ENCODE measurements at places on chromosomes 16 and 17. TPM values are rescaled to one million over a fixed set of nuclear protein-coding genes. Genes with fewer than 3 reads are reported as not detected.

ZSCAN10 gene
- total RNA-seq = 0.38 TPM

ZFP3 gene
- total RNA-seq = not detected

TBX4 gene
- 0.20 TPM for total RNA-seq

KRT40 gene
- total RNA-seq = not detected

C1QTNF1 gene
- total RNA-seq = 0.22 TPM

NDUFAB1 gene
- 207 TPM for total RNA-seq

GNAO1 gene
- total RNA-seq = 0.17 TPM

TP53TG3B gene
- total RNA-seq = not detected

ITGA3 gene
- total RNA-seq = 23.3 TPM

KRT33B gene
- not detected for total RNA-seq

HOXB8 gene
- 0.52 TPM for total RNA-seq

TXNDC17 gene
- 97.4 TPM for total RNA-seq

CCL22 gene
- not detected for total RNA-seq

GAS7 gene
- 2.5 TPM for total RNA-seq

CDH13 gene
- 123 TPM for total RNA-seq

CCR7 gene
- total RNA-seq = not detected
